ENCODE measurements at places on chromosomes 7 and 10. TPM values are rescaled to one million over a fixed set of nuclear protein-coding genes. Genes with fewer than 3 reads are reported as not detected.

LRRC4 gene
- 0.50 TPM for total RNA-seq

PPP1R9A gene
- total RNA-seq: 9.7 TPM

KCNIP2 gene
- total RNA-seq: 2.8 TPM

INA gene
- total RNA-seq: not detected

CUL2 gene
- total RNA-seq: 42.7 TPM

PRKCQ gene
- total RNA-seq: not detected

POLR2J2 gene
- total RNA-seq: 2.8 TPM

GTPBP4 gene
- total RNA-seq: 102 TPM

ATRNL1 gene
- total RNA-seq: 11.4 TPM

IDI2 gene
- total RNA-seq: not detected

RNF133 gene
- 0.17 TPM for total RNA-seq
